ENCODE measurements at places on chromosomes 5 and 9. TPM values are rescaled to one million over a fixed set of nuclear protein-coding genes. Genes with fewer than 3 reads are reported as not detected.

Gene PIGO
- total RNA-seq = 50.2 TPM

Gene PHF24
- total RNA-seq = 0.21 TPM

Gene ZNG1E
- 77.0 TPM for total RNA-seq

Gene NKD2
- total RNA-seq = 11.8 TPM

Gene FBP2
- not detected for total RNA-seq

Gene CARD9
- total RNA-seq = 0.95 TPM

Gene TEK
- 0.12 TPM for total RNA-seq

Gene RANBP17
- total RNA-seq = 2.0 TPM

Gene PPP1R26
- total RNA-seq = 19.4 TPM

Gene EPB41L4B
- 11.1 TPM for total RNA-seq

Gene SLC25A2
- total RNA-seq = not detected

Gene SHOC1
- total RNA-seq = not detected

Gene TMEM232
- total RNA-seq = not detected

Gene PGM5
- total RNA-seq = not detected

Gene HAPLN1
- not detected for total RNA-seq

Gene MARVELD2
- total RNA-seq = 2.6 TPM

Gene PCDHA1
- total RNA-seq = 0.20 TPM

Gene SUSD3
- 0.71 TPM for total RNA-seq

Gene PCDHB8
- total RNA-seq = 0.25 TPM

Gene CNTNAP3
- 11.2 TPM for total RNA-seq

Gene RNF183
- 0.09 TPM for total RNA-seq

Gene PCDHA4
- total RNA-seq = 1.7 TPM

Gene FRMD3
- total RNA-seq = 2.6 TPM

Measured in A549 treated with RU486 at 1 μM for 4 hours (cell line).